DMS 273 treated with DMSO at 0.1 percent for 48 hours (cell line): ENCODE measurements at places on chromosomes 7 and 10.

DNA sequence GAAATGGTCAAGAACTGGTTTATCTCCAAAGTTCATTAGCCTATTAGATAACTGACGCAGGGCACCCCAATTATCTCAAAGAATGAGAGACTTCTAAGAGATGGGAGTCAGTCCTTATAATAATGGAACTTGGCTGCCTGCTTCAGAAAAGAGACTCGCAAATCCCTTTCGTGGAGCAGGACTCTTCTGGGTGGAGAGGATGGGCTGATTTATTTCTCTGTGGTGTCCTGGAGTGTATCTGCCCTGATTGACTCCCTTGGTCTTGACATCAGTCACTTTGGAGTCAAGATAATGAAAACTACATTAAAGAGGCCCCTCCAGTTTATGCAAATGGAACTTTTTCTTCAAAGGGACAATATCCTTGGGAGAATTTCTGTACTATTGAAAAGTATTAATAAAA lies 198.9 kb downstream of the HDAC9 start:
- DNase-seq = no peak

DNA sequence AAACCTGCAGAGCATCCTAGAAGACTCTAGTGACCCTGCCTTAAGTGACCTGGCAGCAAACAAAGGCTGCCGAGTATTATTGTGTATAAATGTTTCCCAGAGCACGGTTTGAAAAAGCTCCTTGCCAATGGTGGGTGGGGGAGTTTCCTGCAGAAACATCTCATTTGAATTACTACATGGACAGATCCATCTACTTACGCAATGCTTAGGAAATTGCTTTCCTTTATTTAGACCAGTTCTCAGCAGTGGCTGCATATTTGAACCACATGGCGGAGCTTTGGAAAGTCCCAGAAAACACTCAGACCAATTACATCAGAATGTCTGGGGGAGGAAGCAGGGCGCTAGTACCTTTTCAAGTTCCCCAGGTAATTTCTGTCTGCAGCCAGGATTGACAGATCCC lies 560.9 kb downstream of the SDK1 start:
- no peak for DNase-seq

DNA sequence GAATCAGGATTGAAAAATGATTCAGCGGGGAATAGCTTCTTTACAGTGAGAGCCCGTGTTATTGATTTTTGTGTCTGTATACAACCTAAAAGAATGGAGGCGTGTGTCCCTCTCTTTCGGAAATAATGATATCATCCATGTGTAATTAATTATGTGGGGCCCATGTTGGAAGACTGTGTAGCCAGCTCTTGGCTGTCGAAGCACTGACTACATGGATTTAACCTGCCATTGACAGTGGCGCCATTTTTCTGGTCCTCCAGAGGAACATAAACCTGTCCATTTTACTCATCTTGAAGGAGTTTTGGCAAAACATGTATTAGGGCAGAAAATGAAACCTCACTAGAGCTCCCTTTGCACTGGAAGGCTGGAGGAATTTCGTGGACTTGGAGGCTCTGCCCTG lies 119.6 kb downstream of the ITIH5 start:
- no peak for DNase-seq

GRCh38 chr10:133388236-133388972 lies 5.6 kb upstream of the MTG1 start:
- DNase-seq = no peak

DNA sequence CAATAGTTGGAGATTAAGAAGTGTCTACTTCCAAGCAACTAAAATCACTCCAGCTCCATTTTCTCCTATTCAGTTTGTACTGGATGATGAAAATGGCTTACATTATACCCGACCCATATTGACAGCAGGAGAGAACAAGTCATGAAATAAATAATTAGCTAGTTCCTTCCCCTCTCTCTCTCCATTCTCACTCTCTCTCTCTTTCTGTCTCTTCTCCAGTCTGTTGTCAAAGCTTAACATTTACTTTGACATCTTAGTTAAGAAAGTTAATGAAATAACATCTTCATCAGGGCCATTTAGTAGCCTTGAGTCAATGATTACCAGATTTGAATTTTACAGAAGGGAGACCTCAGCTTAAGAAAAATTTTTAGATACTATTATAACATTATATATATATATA lies 138.5 kb downstream of the ARID5B start:
- DNase-seq = no peak

GRCh38 chr7:101378751-101379174 lies 16.1 kb downstream of the COL26A1 start:
- no peak for DNase-seq

DNA sequence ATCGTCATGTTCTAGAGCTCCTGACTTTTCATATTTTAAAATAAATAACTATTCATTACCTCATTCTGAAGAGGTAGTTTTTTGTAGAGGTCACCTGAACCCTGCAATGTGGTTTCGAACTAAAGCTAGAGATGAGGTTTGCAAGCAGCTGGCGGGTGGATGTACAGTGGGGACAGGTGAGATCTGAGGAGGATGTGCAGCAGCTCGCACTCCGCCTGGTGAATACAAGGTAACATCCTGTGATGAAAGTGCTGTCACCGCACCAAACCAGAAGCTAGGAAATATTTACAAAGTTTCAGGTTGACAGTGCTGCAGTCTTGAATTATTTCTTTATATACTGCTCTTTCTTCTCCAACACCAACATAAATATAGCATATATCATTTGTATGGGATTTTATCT lies 26.5 kb downstream of the NDUFB2 start:
- DNase-seq = no peak
